Ecto neural progenitor cell (in vitro differentiated cells): ENCODE measurements at places on chromosomes 6 and 20.

DNA sequence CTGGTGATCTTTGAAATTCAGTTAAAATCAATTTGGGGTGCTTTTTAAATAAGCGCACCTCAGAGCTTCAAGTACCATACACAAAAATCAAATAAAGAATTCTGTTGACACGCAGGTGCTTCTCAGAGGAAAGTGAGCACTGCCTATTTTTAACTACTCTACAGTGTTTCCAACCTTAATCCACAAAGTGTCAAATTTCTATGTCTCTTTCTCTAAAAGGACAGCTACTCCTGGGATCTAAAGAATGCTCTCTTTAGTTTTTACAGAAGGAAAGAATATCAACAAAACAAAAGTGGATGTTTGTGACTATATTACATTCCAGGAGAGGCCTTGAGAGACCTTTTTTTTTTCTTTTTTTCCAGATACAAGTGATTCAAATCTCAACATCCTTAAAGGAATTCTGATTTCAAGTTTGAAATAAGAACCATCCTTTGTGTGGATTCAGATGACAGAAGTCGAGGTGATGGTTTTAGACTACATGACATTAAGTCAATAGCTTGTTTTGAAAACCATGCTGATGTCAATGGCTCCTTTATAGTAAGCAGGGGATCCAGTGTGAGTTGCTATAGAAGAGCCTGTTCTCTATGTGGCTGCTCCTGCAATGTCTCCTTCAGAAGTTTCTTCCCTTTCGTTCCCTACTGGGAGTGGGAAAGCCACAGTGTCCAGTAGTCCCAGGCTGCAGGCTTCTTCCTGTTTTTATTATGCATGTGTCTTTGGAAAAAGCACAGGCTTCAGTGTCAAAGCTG is 67.2 kb upstream of the DEFB112 start:
- no peak for DNase-seq

DNA sequence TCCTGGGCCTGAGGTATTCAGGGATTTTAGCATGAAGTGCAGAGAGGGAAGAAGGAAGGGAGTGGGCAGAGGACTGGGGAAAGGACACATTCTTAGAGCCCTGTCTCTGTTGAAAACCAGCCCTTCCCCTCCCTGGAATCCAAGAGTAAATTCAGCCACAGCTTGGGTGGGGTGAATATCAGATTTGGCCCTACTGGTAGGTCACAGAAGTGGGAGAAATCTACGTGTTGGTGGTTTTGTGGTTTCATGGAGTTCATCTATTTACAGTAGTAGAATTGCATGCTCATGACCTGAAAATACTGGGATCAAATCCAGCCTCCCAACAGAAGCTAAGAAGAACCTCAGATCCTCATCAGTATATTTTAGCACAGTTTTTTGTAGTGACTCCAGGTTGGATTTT is 404.4 kb downstream of the BMP2 start:
- DNase-seq, result no peak

DNA sequence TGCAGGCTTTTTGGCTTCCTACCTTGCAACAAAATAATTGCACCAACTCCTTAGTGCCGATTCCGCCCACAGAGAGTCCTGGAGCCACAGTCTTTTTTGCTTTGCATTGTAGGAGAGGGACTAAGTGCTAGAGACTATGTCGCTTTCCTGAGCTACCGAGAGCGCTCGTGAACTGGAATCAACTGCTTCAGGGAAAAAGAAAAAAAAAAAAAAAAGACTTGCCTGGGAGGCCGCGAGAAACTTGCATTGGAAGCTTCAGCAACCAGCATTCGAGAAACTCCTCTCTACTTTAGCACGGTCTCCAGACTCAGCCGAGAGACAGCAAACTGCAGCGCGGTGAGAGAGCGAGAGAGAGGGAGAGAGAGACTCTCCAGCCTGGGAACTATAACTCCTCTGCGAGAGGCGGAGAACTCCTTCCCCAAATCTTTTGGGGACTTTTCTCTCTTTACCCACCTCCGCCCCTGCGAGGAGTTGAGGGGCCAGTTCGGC is 420 bp downstream of the SOX4 start:
- peak; percentile 65 for DNase-seq

DNA sequence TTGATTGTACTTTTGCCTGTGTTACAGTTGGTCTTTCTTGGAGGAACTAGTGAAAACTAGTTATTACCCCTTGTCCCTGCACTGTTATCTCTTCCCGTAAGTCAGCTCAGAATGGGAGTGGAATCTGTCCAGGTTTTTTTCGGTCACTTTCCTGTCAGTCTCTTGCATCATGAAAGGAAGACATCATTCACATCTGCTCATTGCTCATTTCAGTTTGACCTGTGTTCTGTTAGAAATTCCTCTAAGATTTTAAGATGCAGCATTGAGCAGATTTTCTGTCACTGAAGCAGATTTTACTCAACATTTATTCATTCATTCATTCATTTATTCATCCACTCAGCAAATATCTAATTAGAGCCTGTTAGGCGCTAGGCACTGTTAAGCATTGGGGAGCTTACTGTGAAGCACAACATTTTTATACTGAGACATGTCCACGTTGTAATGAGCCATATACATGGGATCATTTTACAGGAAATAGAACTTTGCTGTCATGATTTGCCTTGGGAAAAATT is 33.1 kb upstream of the HINT3 start:
- DNase-seq, result no peak

GRCh38 chr20:37360391-37361115 is 14.6 kb downstream of the SRC start:
- DNase-seq, result no peak

- no peak for DNase-seq
Observed at GRCh38 chr20:62627901-62628612, 14.2 kb upstream of the SLCO4A1 start.

DNA sequence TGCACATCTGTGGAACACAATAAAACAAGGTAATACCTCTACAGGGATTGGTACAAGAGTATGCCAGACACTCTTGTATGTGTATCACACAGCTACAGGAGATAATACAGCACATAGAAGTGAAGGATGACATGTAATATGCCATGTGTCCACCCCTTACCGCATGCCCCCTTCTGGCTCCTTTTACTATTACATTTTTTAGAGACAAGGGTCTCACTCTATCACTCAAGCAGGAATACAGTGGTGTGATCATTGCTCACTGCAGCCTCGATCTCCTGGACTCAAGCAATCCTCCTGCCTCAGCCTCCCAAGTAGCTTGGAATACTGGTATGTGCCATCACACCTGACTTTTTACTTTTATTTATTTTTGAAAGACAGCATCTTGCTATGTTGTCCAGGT is 4.2 kb upstream of the NCR3 start:
- no peak for DNase-seq

DNA sequence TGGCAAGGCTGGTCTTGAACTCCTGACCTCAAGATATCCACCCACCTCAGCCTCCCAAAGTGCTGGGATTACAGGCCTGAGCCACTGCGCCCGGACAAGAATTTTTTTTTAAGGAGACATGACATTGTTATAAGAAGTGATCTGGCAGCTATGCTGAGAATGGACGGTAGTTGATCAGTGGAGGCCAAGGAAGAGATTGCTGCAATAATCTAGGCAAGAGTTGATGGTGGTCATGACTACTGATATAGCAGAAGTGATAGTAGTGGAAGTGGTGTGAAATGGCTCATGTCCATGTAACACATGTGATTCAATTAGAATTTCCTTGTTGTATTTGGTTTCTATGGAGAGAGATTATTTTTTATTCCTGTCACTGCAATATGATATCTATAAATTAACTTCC is 125.3 kb upstream of the CCN2 start:
- DNase-seq, result no peak

- no peak for DNase-seq
Observed at GRCh38 chr6:142478117-142478516, 176.3 kb downstream of the ADGRG6 start.

- no peak for DNase-seq
Observed at GRCh38 chr20:35151736-35152135, 4.6 kb upstream of the EDEM2 start.

DNA sequence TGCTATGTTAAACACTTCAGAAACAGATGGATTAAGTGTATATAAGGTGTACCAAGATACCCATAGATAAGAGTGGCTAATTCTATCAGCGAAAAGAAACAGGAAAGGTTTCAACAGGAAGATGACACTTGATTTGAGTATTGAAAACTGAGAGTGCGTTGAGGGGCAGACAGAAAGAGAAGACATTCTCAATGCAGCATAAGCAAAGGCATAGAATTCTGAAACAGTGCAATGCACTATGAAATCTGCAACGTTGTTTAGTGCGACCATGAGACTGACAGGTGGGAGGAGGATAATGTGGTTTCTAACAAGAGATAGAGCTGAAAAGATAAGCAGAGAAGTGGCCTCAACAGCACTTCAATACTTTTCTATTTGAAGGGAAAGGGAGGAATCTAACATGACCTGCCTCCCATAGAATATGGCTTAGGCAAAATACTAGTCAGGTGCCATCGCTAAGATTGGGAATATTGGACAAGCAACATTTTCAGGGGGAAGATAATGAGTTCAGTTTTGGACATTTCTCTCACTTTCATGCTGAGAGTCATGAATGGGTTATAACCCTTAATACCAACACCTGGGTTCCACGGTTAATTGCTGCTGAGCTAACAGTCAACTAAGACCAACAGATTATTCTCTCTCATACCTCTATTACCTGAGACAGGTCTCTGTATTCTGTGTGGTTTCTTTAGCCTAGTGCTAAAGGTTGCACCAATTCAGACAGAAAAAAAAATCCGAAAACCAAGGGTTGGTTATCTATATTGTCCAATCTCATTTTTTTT is 312.9 kb upstream of the ARID1B start:
- DNase-seq, result no peak
